ENCODE measurements at places on chromosomes 7 and 10.

- no peak for DNase-seq
Measured at GRCh38 chr7:105473163-105473562, 48.9 kb downstream of the PUS7 start.

- no peak for DNase-seq
Measured at GRCh38 chr10:67858971-67859370, 21.0 kb upstream of the DNAJC12 start.

DNA sequence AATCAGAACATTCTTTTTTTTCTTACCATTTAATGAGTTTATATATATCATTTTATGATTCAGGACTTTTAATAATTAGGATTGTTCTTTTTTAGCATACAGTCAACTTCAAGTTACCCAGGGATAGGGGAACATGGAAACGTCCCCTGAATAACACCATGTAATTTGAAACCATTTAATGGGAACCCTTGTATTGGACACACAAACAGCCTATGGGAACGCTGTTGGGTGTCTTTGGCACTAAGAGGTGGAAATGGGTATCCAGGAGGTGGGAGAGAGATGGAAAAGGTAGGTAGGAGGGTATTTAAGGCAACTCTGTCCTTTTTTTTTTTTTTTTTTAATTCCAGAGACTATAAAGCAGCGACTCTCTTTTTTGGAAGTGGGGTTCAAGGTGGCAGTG lies 2.6 kb downstream of the LUC7L2 start:
- no peak for DNase-seq

DNA sequence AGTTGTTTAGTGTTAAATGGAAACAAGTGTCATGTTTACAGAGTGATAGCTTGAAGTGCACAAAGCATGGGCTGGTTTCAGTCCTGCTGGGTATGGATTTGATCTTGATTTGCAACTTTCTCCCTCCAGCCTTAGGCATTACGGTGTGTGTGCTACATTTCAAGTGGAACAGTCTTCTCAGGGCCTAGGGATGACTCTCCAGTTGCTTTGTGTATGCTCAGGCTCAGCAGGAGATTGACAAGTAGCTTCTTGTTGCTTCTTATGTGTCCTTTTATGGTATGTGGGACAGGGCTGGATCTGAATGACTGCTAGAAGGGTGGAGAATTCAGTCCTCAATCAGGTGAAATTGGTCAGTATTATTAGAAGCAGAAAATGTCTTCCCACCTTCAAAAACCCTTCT lies 51.3 kb upstream of the PLEKHA1 start:
- DNase-seq = no peak

DNA sequence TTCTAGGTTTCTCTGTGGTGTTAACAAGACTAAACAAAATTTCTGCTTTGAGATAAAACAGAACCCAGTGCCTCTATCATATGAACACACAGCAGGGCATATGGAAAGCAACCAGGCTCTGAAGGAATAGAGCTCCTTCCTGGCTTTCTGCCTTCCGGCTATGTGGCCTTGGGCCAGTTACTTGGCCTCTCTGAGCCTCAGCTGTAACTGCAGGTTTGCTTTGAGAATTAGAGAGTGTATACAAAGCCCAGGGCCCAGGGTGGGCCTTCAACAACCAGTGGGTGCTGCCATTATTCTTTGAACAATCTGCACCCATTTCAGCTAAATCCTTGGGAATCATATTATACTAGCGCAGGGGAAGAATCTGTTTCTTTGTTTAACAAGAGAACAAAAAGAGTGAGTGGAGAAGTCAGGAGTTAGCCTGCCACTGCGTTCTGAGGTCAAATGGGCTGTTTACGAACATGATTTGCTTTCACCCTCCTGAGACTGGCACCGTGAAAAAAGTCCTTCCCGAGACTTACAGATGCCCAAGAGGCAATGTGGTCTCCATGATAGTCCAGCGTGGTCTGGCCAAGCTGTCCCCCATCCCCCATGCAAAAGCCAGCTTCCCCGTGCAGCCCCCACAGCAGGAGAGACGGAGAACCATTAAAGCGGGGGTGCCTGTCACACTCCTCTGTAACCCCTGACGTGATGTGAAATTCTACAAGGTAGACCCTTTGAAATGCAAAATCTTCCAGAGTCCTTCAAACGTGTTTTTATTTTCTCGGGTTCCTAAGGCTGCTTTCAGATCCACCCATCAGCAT lies 4.9 kb downstream of the FAM53B start:
- no peak for DNase-seq

DNA sequence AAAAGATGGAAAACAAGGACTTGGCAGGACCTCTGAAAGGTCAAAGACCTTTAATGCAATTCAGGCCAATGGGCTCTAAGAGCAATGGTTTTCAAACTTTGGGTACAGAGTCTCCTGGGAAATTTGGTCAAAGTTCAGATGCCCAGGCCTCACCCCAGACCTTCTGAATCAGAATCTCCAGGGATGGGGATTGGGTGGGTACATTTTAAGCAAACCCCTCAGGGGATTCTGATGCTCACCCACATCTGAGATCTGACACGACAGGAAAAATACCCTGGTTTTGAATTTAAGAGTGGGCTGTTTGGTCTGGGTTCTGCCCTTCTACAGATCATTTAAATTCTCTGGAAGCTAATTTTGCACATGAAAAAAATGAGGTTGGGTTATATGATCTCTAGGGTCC lies 214.8 kb upstream of the PLXNA4 start:
- no peak for DNase-seq

DNA sequence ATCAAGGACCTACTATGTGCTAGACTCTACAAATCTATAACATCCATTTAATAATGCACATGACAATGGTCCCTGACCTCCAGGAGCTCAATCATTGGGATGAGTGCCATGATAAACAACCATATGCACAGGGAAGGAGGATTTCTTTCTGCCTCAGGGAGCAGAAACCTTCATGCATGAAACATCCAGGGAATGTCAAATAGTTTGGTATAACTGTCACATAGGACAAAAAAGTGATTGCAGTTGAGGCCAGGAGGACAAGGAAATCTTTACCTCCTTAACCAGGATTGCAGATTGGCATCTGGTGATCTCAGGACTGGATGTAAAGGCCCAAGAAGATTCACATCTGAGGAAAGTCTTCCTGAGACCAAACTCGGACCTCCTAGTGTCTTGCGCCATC lies 993.1 kb downstream of the KCNMA1 start:
- no peak for DNase-seq

DNA sequence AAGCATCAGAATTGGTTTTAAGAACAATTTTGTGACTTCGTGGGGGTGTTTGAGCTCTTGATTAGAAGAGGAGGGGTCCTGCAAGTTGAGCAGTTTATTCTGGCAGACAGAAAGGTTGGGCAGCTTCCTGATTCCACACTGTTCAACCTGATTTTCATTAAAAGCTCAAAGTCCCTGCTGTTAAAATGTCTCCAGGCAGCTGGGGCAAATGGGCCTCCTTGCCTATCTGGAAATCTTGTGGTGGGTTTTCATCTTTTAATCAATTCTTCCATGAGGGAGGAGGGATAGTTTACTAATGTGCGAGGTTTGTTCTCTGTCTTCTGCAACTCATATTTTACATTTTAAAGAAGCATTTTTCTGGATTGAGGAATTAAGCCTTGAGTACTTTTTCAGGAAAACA lies 276.7 kb downstream of the NXPH1 start:
- DNase-seq = no peak

Data from left hindlimb (tissue), 1 donor.